ENCODE measurements at places on chromosomes 11 and 22.

DNA sequence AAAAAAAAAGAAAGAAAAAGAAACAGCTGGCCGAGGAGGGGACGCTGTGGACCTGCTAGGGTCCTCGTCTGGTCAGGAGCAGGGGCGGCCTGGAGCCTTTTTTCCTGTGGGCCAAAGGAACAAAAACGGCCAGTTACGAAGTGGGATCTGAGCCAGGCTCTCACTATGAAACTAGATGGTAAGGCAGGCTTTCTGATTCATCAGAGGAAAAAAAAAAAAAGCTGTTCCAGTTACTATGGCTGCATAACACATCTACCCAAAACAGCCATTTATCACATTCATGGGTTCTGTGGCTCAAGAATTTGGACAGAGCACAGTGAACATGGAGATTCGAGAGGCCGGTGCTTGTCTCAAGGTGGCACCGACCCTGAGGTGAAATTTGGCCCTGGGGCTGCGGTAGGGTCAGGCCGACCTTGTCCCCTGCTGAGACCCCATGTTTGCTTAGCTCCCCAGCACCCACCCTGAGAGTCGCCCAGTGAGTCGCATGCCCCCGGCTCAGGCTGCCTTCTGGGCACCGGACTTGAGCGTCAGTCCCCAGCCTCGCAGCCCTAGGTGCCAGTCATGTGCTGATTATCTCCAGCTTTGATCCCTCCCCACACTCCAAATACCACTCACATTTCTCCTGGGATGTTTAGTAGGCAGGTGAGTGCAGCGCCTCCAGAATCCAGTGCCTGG, 34.2 kb downstream of the MRGPRD start:
- DNase-seq: peak; percentile 49

GRCh38 chr11:37770145-37770544, 1172.1 kb upstream of the RAG2 start:
- DNase-seq: no peak

GRCh38 chr11:96229354-96229977, 113.5 kb downstream of the MAML2 start:
- DNase-seq: no peak

DNA sequence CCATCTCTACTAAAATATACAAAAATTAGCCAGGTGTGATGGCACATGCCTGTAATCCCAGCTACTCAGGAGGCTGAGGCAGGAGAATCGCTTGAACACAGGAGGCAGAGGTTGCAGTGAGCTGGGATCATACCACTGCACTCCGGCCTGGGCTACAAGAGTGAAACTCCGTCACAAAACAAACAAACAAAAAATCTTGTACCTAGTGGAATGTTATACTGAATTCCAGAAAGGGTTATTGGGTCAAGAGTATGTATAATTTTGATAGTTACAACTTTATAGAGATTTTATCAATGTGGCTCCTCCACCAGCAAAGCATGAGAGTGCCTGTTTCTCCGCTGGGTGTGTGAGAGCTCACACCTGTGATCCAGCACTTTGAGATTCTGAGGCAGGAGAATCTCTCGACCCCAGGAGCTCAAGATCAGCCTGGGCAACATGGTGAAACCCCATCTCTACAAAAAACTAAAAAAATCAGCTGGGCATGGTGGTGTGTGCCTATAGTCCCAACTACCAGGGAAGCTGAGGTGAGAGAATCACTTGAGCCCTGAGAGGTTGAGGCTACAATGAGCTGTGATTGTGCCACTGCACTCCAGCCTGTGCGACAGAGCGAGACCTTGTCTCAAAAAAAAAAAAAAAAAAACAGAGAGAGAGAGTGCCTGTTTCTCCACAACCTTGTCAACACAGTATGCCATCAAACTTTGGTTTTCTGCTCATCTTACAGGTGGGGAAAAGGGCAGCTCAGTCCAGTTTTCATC, 12.7 kb upstream of the FOLR1 start:
- no peak for DNase-seq

DNA sequence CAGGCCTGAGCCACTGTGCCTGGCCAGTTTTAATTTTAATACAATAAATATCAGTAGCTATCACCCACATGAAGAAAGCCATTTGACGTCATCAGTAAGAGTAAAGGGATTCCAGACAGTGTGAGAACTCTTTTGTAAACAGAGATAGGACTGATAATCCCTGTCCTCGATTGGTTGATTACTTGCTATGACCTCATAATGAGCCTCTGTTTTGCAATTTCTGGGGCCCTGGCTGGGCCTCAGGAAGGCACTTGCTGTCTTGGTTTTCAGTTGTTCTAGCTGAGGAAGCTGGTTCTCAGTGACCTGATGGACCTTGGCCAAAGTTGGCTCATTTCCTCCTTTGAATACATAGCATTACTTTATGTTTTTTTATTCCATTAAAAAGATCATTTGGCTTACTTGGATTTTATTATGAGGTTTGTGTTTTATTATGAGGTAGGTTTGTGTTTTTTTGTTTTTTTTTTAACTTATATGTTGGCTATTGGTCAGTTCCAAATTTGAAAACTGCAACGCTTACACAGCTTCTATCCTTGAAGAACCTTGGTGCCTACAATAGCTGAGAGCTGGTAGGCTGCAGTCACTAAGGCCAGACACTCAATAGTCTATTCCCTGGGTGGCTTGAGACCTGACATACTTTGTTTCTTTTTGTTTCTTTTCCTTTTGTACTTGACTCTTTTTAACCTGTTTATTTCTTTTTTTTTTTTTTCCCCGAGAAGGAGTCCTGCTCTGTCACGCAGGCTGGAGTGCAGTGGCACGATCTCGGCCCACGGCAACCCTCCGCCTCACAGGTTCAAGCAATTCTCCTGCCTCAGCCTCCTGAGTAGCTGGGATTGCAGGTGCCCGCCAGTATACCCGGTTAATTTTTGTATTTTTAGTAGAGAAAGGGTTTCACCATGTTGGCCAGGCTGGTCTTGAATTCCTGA, 20.0 kb downstream of the MARK2 start:
- no peak for DNase-seq

GRCh38 chr22:25490896-25491295, 73.6 kb upstream of the GRK3 start:
- DNase-seq: no peak

DNA sequence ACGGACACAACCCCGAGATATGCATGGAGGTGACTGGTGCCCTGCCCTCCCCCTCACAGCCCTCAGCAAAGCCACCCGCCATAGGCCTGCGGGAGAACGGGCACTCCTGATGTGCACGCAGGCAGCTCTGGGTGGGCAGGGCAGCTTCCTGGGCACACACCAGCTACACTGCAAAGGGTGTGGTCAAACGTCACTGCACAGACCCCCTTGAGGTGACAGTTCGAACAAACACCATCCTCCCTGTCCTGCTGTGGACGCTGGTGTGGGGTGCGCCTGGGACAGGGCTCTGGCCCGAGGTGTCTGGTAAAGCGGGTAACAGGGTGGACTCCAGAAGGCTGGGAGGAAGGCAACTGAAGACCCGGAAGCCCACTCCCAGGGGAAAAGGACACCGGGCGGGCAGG, 21.9 kb upstream of the MOB2 start:
- DNase-seq: no peak

- DNase-seq: no peak
These were observed 206.1 kb downstream of the GRIK4 start for GRCh38 chr11:120717623-120718022.

DNA sequence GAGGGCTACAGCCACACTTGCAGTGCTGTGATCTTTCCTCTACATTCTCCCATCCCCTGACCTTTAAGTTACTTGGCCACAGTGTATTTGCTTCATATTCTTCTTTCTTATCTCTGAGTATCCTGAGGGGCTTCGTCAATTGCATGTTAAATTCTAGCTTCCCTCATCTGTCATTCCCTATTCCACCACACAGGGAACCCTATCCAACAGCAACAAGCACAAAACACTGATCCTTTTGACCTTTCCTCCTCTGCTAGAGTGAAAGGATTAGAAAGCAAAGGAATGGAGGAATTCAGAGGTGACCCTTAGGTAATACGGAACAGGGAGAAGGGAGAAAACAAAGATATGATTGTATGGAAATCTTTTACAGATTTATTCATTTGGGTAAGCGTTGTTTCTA, 1061.7 kb upstream of the TENM4 start:
- DNase-seq: no peak

DNA sequence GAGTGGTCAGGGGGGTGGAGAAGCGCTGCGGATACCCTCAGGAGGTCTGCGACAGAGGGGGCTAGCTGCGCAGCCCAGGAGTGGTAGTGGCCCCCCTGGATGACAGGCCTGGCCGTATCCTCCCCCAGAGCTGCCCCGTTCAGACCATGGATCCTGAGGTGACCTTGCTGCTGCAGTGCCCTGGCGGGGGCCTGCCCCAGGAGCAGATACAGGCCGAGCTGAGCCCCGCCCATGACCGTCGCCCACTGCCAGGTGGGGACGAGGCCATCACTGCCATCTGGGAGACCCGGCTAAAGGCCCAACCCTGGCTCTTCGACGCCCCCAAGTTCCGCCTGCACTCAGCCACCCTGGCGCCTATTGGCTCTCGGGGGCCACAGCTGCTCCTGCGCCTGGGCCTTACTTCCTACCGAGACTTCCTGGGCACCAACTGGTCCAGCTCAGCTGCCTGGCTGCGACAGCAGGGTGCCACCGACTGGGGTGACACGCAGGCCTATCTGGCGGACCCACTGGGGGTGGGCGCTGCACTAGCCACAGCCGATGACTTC, 505 bp downstream of the NUDT22 start:
- peak; percentile 76 for DNase-seq

DNA sequence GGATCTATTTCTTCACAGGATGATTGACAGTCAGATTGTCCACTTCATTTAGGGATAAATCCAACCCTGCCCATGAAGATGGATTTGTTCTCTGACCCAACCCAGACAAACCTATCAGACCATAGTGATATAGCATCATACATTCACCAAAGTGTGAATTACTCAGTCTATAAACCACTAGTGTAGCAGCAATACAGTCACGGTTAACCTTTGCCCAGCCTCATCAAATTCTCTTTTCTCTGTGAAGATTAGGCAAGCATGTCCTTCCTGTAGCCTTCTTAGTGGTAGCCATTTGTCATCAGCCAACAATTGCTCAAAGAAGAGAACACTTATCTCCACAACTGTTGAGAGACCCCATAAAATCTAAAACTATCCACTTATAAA, 14.4 kb upstream of the BIRC2 start:
- no peak for DNase-seq

DNA sequence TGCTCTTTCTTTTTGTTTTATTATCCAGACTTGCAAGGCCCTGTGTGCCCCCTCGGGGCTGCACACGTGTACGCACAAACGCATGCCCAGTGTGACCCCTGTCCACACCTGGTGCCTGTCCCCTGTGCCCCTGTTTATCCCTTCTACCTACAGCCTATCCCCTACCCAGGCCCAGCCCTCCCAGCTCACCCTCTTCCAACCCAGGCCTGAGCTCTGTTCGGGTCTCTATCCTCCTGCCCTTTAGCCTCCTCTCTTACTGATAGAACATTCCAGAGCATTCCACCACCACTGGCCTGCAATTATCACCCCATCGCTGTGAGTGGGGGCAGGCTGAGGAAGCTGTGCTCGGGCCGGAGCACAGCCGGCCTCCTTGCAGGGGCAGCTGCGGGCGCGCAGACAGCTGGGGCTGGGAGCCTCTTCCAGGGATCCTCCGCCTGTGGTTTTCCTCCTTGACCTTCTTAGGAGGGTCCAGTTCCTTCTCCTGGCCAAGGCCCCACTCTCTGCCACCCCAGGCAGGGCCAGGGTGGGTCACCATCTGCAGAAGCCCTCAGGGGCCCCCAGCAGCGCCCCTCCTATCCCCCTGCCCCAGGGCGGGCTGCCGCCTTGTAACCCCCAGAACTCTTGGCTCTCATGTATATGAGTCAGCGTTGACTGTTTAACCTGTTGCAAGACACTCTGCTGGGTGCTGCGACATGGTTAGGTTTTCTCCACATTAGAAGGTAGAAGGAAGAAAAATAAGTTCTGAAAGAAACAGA, 41.8 kb upstream of the KCNQ1OT1 start:
- peak; percentile 65 for DNase-seq

DNA sequence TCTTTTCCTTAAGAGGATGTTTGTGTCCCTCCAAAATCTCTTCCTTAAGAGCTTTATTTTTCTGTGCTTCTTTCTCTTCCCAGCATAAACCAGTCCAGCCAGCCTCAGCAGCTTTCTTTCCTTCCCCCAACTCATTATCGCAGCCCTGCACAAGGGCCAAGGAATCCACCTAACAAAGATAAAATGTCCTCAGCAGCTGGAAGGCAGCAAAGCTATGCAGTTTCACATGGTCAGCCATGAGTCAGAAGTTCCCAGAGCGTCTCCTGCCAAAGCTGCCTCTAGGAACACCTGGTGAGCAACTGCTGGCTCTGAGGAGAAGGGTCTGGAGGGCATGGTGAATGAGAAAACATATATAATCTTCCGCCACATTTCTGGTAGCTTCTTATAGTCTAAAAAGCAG, 45.3 kb upstream of the HMGXB4 start:
- DNase-seq: no peak

DNA sequence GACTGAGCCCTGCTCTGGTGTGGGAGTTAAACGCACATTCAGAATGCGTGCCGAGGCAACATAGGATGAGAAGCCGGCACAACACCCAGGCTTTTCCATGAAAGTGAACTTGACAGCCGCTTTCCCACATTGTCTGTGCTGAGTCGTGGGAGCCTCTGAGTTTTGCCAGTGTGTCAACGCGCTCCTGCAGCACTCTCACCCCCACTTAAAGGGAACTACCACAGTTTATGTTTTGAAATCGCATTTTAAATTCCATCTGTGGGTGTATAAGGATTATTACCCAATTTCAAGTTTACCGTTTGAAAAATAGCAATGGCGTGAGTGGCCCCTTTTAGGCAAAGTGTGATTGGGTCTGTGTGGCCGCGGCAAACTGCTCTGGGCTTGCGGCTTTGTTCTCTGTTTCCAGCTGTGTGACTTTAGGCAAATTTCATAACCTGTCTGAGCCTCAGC, 81.5 kb downstream of the FBLN1 start:
- DNase-seq: no peak

DNA sequence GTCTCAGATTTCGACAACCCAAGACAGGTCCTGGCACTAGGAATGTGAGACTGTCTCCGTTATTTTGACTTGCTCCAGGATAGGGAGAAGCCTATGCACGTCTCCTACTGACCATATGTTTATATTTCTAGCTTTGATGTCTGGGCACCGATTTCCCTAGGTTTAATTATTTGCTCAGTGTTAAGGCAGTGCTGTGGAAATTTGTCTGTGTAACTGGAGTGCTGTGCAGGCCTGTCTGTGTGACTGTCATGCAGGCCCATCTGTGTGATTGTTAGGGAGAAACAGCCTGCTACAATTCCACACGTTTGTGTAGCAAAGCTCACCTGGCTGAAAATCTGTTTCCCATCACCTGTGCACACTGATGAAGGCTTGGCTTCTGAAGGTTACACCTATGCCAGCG, 29.6 kb upstream of the HSPA8 start:
- no peak for DNase-seq

- DNase-seq: no peak
These were observed 22.9 kb downstream of the TMEM123 start for GRCh38 chr11:102429691-102430090.

DNA sequence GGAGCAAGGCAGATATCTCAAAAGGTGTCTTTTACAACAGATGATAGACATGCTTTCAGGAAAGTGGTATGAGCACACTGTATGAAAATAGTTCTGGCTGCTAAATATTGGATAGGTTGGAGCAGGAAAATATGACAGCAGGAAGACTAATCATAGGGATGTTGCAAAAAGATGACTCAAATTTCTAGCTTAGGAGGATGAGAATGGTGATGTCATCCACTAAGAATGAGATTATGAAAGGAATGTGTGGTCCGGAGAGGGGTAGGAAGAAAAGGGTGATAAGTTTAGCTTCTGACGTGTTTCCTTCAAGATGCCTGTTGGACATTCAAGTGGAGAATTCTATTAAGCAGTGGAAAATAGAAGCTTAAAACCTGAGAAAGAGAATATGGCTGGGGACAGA, 46.4 kb downstream of the RCN1 start:
- no peak for DNase-seq

All from common myeloid progenitor, CD34-positive (primary cell).